ENCODE measurements at places on chromosomes 1 and 21.

DNA sequence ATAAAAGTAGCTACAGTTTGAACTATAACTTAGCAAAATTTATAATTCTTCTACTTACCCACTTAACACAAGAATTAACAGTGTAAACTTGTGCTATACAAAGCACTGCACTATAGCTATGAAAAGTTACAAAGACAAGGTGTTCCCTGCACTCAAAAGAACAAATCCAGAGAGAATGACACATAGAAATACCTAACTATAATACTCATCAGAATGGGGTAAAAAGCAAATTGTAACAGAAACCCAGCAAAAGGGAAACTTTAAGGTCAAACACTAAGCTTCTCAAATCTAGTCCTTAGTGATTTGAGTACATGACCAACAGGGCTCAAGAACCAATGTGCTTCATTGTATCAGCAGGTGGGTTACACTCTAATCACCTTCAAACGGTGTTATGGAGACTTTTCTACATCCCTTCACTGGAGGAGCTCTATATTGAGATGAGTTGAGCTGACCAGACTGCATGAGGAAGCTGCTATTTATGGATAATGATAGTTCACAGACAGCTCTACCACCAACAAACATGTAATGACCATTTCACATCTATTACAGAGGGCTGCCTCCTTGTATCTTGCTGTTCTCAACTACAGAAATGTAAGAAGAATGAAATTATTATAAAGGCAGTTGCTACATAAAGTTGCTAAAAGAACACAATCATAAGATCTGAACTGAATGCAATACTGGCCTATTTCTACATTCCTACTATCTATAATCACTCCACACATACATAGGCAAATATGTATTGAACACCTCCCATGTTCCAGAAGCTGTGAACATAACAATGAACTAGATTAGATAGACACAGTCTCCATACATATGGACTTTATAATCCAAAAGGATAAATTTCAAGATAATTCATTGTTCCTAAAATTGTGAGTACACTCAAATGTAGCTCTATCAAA, 47.6 kb downstream of the PIK3R3 start:
- no peak for DNase-seq

GRCh38 chr1:196403803-196404690, 204.2 kb downstream of the KCNT2 start:
- DNase-seq: no peak

DNA sequence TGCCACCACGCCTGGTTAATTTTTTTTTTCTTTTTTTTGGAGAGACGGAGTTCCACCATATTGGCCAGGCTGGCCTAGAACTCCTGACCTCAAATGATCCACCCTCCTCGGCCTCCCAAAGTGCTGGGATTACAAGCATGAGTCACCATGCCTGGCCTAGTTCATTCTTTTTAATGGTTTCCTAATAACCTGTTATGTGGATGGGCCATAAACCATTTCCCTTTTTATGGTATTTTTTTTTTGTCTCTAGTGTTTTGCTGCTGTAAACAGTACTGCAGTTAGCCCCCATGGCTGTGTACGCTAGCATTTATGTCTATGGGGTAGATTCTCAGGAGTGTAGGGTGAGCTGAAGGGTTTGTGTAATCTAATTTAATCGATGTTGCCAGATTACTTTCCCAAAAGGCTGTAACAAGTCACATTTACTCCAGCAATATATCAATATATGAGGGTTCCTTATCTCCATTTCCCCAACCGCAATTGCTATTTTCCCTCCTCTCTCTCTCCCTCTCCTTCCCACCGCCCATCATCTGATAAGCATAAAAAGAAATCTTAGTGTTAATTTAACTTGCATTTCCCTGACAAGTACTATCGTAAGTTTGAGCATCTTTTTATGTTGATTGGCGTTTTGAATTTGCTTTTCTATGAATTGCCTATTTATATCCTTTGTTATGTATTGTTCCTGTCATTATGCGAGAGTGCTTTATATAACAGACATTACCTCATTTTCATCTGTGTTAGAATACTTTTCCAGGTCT, 28.7 kb downstream of the RCSD1 start:
- no peak for DNase-seq

GRCh38 chr21:44344541-44345183, 5.5 kb upstream of the CFAP410 start:
- DNase-seq: no peak

GRCh38 chr1:52613636-52614373, 11.6 kb downstream of the GPX7 start:
- no peak for DNase-seq

- no peak for DNase-seq
Observed at GRCh38 chr21:21713651-21714180, 715.5 kb downstream of the NCAM2 start.

DNA sequence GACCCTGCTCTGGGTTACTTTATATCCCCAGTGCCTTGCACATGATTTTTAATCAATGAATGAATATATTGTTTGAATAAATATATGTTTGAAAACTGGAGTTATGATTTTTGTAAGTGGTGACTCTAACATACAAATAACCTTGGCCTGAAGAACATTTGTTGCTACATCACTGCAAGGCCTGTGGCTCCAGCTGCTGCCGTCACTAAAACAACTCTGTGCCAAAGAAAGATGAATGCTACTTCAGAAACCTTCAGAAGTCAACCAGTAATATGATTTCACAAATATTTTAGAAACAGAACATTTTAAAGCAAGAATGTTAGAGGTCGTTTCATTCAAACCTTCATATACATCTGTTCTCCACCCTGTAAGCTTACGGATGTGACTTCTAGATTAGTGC, 60.6 kb upstream of the SEC16B start:
- no peak for DNase-seq

Measured in NCI-H510A (cell line).